ENCODE measurements at places on chromosomes 7 and 10.

DNA sequence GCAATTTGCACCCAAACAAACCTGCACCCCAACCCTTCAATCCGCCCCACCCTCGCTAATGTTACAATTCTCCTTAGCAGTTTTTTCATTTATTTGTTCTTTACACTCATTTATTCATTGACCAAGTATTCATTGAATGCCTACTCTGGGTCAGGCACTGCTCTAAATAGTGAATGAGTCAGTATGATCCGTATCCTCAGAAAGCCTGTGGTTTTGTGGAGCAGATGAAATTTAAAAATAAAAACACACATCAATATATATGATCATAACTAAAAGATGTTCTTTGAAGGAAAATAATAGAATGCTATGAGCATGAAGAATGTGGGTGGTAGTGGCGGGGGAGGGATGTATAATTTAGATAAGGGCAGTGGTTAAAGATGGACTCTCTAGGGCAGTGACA is 13.3 kb downstream of the IFIT5 start:
- no peak for DNase-seq

DNA sequence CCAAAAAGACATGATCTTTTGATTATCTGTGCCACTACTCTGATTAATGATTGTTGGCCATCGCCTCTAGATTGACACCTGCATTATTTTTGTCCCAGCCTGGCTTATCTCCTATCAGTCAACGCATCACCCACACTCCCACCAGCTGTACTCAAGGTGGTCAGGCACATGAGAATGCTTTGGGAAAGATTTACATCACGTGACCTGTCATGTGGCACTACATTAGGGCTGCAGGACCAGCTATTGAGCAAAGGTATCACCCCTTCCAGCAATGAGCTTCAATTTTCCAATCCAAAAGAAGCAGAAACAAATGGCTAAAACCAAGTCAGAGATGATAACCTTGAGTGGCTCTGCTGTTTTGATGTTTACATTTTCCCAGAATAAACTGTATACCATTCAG is 204.3 kb downstream of the PLXNA4 start:
- no peak for DNase-seq

DNA sequence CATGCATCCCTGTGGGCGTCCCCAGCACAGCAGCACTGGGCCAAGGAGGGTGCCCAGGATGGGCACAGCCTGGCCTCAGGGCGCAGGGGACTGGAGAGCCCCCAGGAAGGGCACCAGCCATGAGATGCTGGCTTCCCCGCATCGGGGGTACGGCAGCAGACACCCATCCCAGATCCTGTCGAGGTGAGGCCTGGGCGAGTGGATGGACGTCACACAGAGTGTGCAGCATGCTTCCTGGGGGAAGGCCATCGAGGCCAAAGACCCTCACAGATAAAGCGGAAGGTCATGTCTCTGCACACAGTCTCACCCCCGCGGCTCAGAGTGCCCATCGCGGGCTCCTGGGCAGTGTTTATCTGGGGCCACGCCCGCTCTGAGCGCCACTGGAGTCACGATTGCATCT is 18.8 kb downstream of the ADGRA1 start:
- DNase-seq, result no peak

GRCh38 chr7:30028216-30028748 is at the start of gene PLEKHA8:
TSS of gene PLEKHA8 (plus strand) at chr7:30028412. CDS start at chr7:30028763, 351 bp downstream.
- DNase-seq, result peak; percentile 88

- DNase-seq, result peak; percentile 37
Measured at GRCh38 chr10:69449841-69450240, 1.4 kb upstream of the TSPAN15 start.

DNA sequence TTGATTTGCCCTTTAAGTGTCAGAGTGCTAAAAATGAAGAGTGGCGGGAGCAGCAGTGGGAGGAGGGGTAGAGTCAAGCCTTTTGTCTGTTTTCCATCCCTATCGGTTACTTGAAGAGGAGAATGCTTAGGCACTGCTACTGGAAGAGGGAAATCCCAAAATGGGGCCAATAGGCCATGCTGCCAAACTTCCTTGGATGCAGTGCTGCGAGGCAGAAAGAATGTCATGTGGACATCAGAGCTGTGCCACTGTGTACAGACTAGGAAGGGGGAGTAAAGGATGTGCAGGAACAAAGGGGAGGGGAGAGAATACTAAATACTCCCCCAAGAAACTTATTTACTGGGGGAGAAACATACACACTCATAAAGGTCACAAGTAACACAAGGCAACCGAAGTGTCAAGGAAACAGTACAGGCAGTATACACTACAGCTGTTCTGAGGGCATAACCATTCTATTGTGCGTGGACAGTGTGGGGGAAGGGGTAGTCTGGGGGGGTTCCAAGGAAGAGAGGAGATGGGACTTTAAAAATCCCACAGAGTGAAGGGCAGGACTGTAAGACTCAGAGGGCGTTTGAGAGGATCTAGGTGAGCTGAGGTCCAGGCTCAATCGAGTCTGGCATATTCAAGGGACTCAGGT is 228.7 kb upstream of the PLXNA4 start:
- no peak for DNase-seq

GRCh38 chr10:12350167-12350872 is 973 bp downstream of the CAMK1D start:
- peak; percentile 40 for DNase-seq

- DNase-seq, result no peak
Measured at GRCh38 chr10:127587668-127588365, 38.7 kb downstream of the NPS start.

DNA sequence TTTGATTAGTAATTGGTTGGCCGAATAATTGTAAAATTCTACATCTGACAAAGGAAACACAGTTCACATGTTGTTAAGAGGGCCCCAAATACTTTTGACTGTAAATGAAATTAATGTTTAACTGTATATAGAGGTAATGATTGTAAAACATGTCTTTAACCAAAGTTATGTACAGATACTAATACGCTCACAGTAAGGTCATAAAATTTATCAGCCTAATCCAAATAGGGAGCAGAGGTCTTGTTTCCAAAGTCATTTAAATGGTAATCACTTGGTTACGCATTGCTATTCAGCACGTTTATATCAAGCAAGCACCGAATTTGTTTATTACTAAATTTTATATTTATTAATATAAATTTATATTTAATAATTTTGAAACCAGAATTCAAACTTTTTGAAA is 1.4 kb downstream of the PHYHIPL start:
- DNase-seq, result no peak

DNA sequence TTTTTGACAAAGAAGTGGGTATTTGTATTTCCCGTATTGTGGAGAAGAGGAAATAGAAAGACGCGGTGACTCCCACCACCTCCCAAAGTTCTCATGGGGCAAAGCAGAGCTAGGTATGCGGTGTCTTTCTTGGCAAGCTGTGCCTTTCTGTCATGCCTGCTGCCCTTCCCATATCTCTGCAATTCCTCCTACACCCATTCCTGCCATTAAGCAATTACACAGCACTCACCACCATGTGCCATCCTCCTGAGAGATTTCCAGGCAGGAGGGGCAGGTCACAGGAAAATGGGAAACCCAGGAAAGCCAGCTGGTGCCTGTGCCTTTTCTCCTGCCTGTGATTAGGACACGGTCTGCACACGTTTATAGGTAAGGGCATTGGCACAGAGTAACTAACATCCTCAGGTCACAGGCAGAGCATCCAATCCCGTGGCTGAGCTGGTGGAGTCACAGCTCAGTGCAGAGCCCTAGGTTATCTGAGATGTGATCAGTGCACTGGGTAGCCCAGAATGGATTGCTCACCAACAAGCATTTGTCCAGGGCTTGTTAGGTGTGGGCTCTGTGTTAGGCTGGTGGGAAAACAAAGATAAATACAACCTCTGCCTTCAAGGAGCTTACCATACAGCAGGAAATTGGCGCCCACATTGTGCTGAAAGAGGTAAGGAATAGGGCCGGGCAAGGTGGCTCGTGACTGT is 9.4 kb upstream of the CRTAC1 start:
- DNase-seq, result no peak

DNA sequence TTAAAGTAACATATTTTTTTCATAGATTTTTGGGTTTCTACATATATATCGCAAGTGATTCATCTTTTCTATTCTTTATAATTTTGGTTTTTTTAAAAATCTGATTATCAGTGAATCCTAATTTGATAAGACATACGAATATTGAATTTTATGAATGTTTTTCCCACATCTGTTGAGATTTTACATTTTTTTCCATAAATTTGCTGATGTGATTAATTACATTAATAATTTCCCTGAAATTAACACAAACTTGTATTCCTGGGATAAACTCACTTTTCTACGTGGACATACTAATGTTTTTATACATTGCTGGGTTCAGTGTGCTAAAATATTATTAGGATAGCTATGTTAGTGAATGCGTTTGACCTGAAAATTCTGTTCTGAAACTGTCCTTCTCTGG is 26.1 kb downstream of the DMTF1 start:
- DNase-seq, result no peak

- no peak for DNase-seq
Measured at GRCh38 chr7:156865493-156865892, 27.5 kb downstream of the LMBR1 start.

- no peak for DNase-seq
Measured at GRCh38 chr7:131249003-131249402, 78.7 kb upstream of the MKLN1 start.

- DNase-seq, result no peak
Measured at GRCh38 chr10:80590585-80591125, 53.0 kb downstream of the SH2D4B start.

DNA sequence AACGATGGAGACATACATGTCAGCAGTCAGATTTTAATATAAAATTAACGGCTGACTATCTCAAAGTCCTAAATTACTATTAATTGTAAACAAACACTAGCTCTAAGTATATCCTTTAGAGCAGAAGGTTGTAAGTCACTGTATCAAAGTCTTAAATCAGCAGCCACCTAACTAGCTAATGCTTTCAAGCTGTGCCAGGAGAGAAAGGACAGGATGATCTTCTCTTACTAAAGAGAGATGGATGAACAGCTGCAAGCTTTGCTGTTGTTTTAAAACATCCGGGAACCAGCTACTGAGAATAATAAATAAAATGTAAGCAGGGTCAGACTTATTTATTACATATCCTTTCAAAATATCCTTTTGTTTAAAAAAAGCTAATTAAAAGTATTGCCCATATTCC is 24.0 kb upstream of the ABLIM1 start:
- no peak for DNase-seq

DNA sequence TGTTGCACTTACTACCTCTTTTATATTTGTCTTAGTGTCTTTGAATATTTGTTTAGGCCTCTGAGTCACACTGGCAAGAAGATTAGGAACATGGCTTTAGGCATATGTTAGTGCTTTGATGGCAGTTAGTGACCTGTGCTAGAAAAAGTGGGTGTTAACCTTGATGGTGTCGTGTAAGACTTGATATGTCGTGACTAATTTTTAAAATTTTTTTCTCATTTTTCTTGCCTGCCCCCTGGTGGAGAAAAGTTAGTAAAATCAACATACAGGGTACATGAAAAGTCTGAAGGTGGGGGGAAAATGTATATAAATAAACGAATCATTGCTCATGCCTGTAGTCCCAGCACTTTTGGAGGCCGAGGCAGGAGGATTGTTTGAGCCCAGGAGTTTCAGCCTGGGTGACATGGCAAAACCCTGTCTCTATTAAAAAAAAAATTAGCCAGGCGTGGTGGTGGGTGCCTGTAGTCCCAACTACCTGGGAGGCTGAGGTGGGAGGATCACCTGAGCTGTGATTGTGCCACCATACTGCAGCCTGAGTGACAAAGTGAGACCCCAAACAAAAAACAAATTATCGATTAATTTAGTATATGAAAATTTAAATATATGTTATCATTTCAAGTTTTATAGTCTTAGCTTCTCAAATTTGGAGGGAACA is 44.6 kb downstream of the TAX1BP1 start:
- peak; percentile 44 for DNase-seq

DNA sequence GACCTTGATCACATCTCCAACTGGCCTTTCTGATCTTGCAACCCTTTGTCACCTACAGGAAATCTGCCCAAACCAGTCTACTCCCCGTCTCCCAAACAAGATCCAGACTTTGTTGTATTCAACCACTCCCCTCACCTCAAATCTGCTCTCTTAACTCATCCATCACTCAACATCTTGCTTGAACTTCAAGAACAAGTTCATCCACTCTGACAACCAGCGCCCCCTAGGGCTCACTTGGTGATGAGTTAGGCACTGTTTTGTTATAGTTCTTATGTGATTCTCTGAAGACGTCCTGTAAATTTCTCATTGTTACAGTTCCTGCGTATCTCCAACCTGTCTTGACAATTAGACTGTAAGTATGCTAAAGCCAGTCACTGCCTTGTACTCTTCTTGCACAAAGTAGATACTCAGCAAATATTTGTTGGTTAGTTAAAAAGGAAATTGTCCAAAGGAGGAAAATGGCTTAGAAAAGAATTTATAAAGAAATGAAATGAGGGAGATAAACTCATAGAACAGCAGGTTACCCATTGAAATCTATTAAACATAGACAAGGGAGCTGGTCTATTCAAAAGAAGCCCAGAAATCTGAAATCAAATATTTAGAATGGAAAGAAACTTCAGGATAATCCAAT is 5.3 kb downstream of the FRMD4A start:
- peak; percentile 18 for DNase-seq

DNA sequence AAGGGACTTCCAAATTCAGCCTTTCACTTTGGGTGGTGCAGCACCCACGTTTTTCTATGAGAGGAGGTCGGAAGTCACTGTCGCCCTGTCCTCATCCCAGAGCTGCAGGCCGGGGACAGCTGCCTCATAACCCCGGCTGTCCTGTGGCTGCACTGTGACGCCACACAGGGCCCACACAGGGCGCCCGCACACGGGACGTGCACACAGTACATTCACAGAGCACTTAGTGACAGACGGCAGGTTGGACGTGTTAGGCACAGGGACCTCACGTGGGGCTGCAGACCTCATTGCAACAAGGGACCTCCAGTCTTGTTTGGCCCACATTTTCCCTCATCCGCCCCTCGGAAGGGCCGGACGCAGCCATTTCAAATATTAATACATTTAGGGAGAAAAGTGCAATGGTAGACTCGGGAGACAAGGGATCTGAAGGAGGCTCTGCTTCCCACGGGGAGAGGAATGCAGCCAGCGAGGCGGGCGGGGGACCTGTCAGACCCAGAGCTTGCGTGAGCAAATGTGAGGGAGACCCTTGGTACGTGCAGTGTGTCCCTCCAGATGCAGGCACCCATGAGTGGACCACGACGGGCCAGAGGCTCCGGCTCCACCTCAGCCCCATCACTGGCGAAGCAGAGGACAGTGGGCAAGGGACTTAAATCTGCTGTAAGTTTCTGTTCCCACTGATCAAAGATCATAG is 86.7 kb downstream of the VOPP1 start:
- no peak for DNase-seq
